ENCODE measurements at places on chromosomes 11 and 22. TPM values are rescaled to one million over a fixed set of nuclear protein-coding genes. Genes with fewer than 3 reads are reported as not detected.

- H3K4me1 ChIP-seq: no peaks in the 10 kb centered on the region
- no peak within 1 kb of the TSS for H3K4me3 ChIP-seq
- no peak within 1 kb of the TSS for H3K27ac ChIP-seq
Observed at GRCh38 chr11:75717608-75718418, at the start of gene MOGAT2. MOGAT2 (plus strand) TSS chr11:75717838; CDS start chr11:75717889, 51 bp downstream.

DNA sequence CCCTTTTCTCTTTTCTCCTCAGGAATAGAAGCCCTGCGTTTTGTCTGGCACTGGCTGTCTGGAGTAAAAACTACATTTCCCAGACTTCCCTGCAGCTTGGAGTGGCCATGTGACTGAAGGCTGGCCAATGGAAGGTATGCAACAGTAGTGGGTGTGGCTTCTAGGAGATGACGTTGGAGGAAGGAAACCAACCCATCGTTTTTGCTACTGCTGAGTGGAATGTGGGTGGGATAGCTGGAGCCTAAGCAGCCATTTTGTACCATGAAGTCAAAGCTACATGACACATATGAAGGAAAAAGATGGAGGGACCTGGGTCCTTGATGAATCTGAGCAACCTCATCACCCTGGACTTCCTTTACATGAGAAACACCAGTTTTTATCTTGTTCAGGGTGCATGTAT, 19.6 kb downstream of the FGF3 start:
- H3K4me3 ChIP-seq: no peak overlapping the region
- H3K27ac ChIP-seq: no peak overlapping the region
- H3K27me3 ChIP-seq: no peaks in the 10 kb centered on the region
- H3K4me1 ChIP-seq: no peaks in the 10 kb centered on the region
- DNase-seq: no peak

DNA sequence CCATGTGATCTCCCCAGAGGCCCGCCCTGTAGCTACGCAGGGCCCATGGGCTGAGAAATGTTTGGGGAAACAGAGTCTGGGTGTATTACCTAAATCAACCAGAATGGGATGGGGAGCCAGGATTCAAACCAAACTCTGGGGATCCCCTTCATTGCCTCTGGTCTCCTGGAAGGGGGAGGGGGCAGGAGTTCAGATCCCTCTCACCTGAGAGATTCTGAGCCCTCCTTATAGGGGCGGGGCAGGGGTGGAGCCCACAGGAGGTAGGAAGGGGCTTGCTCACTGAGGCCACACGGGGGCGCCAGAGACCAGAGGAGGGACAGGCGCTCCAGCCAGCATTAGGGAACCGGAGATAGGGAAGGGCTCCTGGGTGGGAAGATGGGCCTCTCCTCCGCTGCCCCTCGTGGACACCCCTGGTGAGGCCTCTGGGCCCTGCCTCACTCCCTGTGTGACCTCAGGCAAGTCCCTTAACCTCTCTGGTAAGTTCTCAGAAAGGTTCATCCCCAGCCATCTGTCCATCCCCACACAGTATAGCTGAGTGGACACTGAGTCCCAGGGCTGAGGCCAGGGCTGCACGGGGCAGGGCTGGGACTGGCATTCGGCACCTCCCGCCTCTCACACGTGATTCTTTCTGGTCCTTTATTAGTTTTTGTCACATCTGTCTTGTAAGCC, 2.7 kb upstream of the CDC42BPG start:
- H3K36me3 ChIP-seq: no peaks in the 10 kb centered on the region
- DNase-seq: peak; percentile 92
- H3K4me3 ChIP-seq: no peak overlapping the region
- H3K27me3 ChIP-seq: no peaks in the 10 kb centered on the region
- peaks cover 76% of the 10 kb centered on the region for H3K4me1 ChIP-seq

DNA sequence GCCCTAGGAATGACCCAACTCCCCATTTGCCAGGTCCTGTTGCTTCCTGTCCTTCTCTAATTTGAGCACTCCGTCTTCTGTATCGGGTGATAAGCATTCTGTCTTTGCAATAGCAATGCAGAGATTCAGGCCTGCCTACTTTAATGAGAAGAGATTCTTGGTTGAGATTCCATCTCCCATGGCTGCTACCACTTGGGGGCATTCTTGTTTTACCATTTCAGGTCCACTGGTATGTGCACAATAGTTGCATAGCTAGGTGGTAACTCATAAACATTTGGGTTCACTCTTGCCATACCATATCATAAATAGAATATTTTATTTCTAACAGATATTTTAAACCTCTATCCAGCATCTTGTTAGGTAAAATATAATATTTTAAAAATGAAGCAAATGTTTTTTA, 34.4 kb upstream of the CALCB start:
- no peaks in the 10 kb centered on the region for H3K27me3 ChIP-seq
- no peaks in the 10 kb centered on the region for H3K36me3 ChIP-seq
- no peak for DNase-seq
- H3K4me3 ChIP-seq: no peak overlapping the region
- H3K4me1 ChIP-seq: no peaks in the 10 kb centered on the region
- H3K27ac ChIP-seq: no peak overlapping the region

GRCh38 chr22:29230972-29231875, 25.5 kb downstream of the EMID1 start:
- H3K4me1 ChIP-seq: peaks cover 15% of the 10 kb centered on the region
- DNase-seq: peak; percentile 56
- no peak overlapping the region for H3K27ac ChIP-seq
- no peaks in the 10 kb centered on the region for H3K27me3 ChIP-seq
- H3K4me3 ChIP-seq: no peak overlapping the region
- no peaks in the 10 kb centered on the region for H3K36me3 ChIP-seq

DNA sequence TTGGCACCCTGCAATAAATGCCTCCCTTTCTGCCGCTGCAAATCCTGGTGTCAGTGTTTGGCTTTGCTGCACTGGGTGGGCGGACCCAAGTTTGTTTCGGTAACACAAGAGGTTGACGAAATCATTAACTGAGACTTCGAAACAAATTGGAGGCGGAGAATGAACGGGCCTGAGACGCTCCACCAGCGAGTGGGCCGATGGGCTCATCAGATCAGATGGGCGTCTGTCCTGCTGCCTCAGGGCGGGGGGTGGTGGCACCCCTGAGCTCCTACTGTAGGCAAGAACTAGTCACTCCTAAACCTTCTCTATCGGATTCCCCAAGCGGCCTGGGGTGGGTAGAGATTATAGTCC, 918 bp upstream of the CAPN5 start:
- H3K27me3 ChIP-seq: no peaks in the 10 kb centered on the region
- no peaks in the 10 kb centered on the region for H3K36me3 ChIP-seq
- no peak for DNase-seq
- peak overlapping the region; percentile 65 for H3K4me3 ChIP-seq

GRCh38 chr11:81749245-81749644, 984.4 kb downstream of the FAM181B start:
- no peak overlapping the region for H3K27ac ChIP-seq
- no peaks in the 10 kb centered on the region for H3K4me1 ChIP-seq
- H3K4me3 ChIP-seq: no peak overlapping the region
- no peaks in the 10 kb centered on the region for H3K27me3 ChIP-seq

- no peaks in the 10 kb centered on the region for H3K36me3 ChIP-seq
- H3K4me1 ChIP-seq: no peaks in the 10 kb centered on the region
- H3K27ac ChIP-seq: no peak overlapping the region
Observed at GRCh38 chr11:78742430-78742829, 167.8 kb upstream of the NARS2 start.

The TRIM51 gene
- not detected for total RNA-seq

The REXO2 gene
- 55.4 TPM for total RNA-seq

DNA sequence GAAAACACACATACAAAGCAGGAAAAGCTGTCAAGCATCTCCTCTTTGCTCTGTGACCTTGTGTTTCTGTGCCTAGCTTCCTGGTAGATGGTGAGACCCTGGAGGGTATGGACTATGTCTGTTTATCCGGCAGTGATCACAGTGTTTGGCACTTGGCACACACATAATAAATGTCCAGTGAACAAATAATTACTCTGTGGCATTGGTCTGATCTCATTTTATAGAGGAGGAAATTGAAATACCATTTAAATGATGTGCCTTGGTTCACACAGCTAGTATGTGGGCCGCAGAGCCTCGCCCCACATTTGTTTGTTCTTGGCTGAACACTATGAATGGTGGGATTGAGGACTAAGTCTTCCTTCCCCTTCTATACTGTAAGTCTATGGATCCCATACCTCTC, 104.7 kb upstream of the SPON1 start:
- DNase-seq: no peak
- H3K4me3 ChIP-seq: no peak overlapping the region
- no peaks in the 10 kb centered on the region for H3K36me3 ChIP-seq

- peaks cover 5% of the 10 kb centered on the region for H3K4me1 ChIP-seq
- DNase-seq: no peak
- no peaks in the 10 kb centered on the region for H3K36me3 ChIP-seq
- no peaks in the 10 kb centered on the region for H3K27me3 ChIP-seq
- H3K4me3 ChIP-seq: no peak overlapping the region
- no peak overlapping the region for H3K27ac ChIP-seq
Observed at GRCh38 chr11:118657238-118657637, 22.2 kb downstream of the TREH start.

The SLC22A6 gene
- total RNA-seq: not detected

The NCAPH2 gene
- 55.4 TPM for total RNA-seq

DNA sequence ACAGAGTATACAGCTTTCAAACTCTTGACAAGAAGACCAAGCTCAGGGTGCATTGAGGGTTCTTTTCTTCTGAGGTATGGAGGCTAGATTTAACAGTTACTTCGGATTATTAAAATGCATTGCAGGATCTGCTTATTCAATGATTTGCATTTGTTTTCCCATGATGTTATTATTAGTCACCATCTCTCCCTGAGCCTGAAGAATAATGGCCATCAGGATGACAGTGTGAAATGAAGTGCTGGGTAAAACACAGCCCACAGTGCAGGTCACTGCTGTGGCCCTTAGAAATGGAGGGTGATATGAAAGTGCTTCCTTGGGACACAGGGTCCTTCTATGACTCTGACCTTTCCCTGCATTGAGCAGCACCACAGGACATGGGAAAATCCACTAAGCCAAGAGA, 40.0 kb downstream of the TECTA start:
- no peaks in the 10 kb centered on the region for H3K36me3 ChIP-seq
- H3K27ac ChIP-seq: no peak overlapping the region
- H3K27me3 ChIP-seq: no peaks in the 10 kb centered on the region
- DNase-seq: no peak

DNA sequence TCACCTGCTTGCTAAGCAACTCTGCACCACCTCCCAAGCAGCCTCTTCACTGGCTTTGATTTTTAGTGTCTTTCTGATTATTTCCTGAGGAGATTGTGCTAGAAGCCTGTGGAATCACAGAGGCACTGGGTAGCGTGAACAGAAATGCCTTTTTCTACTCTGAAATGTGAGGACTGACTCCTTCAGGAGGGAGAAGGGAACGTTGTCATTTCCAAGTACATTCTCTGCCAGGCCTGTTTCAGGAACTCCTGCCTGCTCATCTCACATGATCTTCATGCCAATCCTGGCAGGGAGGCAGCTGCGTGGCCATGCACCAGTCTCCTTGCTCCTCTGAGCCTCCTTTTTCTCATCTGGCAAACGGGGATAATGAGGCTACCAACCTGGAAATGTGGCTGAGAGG, 49.8 kb upstream of the PRDM11 start:
- H3K4me3 ChIP-seq: no peak overlapping the region
- no peaks in the 10 kb centered on the region for H3K27me3 ChIP-seq
- no peaks in the 10 kb centered on the region for H3K36me3 ChIP-seq

The MRGPRF gene
- total RNA-seq: 16.2 TPM

The DEPDC7 gene
- total RNA-seq: 1.6 TPM

DNA sequence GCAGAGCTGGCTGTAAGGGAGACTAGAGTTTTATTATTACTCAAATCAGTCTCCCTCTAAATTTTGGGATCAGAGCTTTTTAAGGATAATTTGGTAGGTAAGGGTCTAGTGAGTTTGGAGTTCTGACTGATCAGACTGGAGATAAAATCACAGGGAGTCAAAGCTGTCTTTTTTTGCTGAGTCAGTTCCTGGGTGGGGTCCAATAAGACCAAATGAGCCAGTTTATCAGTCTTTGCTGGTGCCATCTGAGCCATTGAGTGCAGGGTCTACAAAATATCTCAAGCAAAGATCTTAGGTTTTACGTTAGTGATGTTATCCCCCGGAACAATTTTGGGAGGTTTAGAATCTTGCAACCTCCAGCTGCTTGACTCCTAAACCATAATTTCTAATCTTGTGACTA, 935.1 kb upstream of the RAG2 start:
- H3K4me3 ChIP-seq: no peak overlapping the region
- H3K36me3 ChIP-seq: no peaks in the 10 kb centered on the region
- no peak for DNase-seq
- H3K27ac ChIP-seq: no peak overlapping the region

- H3K36me3 ChIP-seq: no peaks in the 10 kb centered on the region
- no peaks in the 10 kb centered on the region for H3K4me1 ChIP-seq
- H3K27ac ChIP-seq: no peak overlapping the region
- DNase-seq: no peak
Observed at GRCh38 chr22:27267145-27267544, 534.4 kb downstream of the MN1 start.

The EFCAB6 gene
- total RNA-seq: 5.5 TPM

GRCh38 chr11:23227078-23227445, 366.8 kb upstream of the CCDC179 start:
- no peaks in the 10 kb centered on the region for H3K27me3 ChIP-seq
- H3K4me3 ChIP-seq: no peak overlapping the region
- no peaks in the 10 kb centered on the region for H3K4me1 ChIP-seq
- no peaks in the 10 kb centered on the region for H3K36me3 ChIP-seq
- H3K27ac ChIP-seq: no peak overlapping the region

DNA sequence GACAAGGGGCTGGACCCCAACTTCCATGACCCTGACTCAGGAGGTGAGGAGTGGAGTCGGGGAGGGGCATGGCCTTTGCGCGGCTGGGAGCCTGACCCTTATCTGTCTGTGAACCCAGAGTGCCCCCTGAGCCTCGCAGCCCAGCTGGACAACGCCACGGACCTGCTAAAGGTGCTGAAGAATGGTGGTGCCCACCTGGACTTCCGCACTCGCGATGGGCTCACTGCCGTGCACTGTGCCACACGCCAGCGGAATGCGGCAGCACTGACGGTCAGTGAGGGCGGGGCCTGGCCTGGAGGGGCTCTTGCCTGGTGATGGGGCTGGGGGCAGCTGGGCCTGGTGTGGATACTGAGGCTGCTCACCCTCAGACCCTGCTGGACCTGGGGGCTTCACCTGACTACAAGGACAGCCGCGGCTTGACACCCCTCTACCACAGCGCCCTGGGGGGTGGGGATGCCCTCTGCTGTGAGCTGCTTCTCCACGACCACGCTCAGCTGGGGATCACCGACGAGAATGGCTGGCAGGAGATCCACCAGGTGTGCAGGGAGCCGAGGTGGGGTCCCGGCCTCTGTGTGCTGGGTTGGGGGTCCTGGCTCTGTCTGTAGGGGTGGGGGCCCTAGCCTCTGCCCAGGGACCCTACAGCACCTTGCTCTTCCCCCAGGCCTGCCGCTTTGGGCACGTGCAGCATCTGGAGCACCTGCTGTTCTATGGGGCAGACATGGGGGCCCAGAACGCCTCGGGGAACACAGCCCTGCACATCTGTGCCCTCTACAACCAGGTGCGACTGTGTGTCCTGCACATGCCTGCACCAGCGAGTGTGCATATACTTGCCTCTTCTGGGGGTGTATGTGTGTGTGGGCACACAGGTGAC, 6.3 kb downstream of the SHANK3 start:
- peaks cover 1% of the 10 kb centered on the region for H3K27me3 ChIP-seq
- no peak overlapping the region for H3K4me3 ChIP-seq
- H3K4me1 ChIP-seq: peaks cover 13% of the 10 kb centered on the region
- no peaks in the 10 kb centered on the region for H3K36me3 ChIP-seq

- H3K27ac ChIP-seq: no peak overlapping the region
- no peak for DNase-seq
- H3K27me3 ChIP-seq: peaks cover 14% of the 10 kb centered on the region
- H3K36me3 ChIP-seq: no peaks in the 10 kb centered on the region
- peaks cover 16% of the 10 kb centered on the region for H3K4me1 ChIP-seq
Observed at GRCh38 chr11:44301564-44302271, 8.2 kb downstream of the ALX4 start.

GRCh38 chr11:120130991-120131760, 6.7 kb downstream of the TRIM29 start:
- H3K27ac ChIP-seq: no peak overlapping the region
- H3K4me3 ChIP-seq: no peak overlapping the region
- H3K4me1 ChIP-seq: no peaks in the 10 kb centered on the region
- no peaks in the 10 kb centered on the region for H3K36me3 ChIP-seq
- DNase-seq: no peak
- no peaks in the 10 kb centered on the region for H3K27me3 ChIP-seq

Data from upper lobe of left lung (tissue), 6 donors.